Activated CD4-positive, alpha-beta memory T cell treated with anti-CD3 and anti-CD28 coated beads for 36 hours (primary cell): ENCODE measurements at places on chromosomes 11 and 22. TPM values are rescaled to one million over a fixed set of nuclear protein-coding genes. Genes with fewer than 3 reads are reported as not detected.

- H3K4me3 ChIP-seq, result no peak overlapping the region
- H3K4me1 ChIP-seq, result no peaks in the 10 kb centered on the region
- no peak for DNase-seq
- no peaks in the 10 kb centered on the region for H3K27me3 ChIP-seq
- H3K36me3 ChIP-seq, result no peaks in the 10 kb centered on the region
- H3K27ac ChIP-seq, result no peak overlapping the region
These were observed 5.0 kb upstream of the UBQLNL start for GRCh38 chr11:5521540-5521939.

CPT1B gene
- total RNA-seq, result 33.3 TPM

MMP7 gene
- not detected for total RNA-seq

DNA sequence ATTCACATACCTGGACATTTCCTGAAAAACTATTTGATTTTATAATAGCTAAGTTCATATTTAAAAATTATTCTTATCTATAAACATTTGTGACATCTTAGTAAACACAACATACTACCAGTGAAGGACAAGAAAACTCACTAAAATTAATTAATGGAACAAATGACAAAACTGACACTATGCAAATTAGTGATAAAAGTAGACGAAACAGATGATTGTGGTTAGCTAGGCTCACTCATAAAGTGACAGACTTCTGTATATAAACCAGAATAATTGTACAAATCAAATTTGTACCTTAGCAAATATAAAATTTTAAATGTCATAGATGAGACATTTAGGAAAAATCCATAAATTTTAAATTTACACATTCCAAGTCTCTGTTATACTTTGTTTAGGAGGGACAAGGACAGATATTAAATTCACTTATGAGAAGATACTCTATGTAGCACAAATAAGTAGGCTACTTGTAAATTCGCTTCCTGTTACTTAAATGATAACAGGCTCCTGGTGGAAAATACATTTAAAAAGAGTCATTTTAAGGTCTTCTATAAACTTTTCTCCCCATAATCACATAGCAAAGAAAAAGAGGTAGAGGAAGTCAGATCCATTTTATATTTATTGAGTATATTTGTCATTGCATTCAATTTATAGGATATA, 81.2 kb downstream of the KIF18A start:
- no peak overlapping the region for H3K27ac ChIP-seq
- H3K4me3 ChIP-seq, result no peak overlapping the region
- no peaks in the 10 kb centered on the region for H3K27me3 ChIP-seq
- DNase-seq, result no peak
- H3K4me1 ChIP-seq, result no peaks in the 10 kb centered on the region

DNA sequence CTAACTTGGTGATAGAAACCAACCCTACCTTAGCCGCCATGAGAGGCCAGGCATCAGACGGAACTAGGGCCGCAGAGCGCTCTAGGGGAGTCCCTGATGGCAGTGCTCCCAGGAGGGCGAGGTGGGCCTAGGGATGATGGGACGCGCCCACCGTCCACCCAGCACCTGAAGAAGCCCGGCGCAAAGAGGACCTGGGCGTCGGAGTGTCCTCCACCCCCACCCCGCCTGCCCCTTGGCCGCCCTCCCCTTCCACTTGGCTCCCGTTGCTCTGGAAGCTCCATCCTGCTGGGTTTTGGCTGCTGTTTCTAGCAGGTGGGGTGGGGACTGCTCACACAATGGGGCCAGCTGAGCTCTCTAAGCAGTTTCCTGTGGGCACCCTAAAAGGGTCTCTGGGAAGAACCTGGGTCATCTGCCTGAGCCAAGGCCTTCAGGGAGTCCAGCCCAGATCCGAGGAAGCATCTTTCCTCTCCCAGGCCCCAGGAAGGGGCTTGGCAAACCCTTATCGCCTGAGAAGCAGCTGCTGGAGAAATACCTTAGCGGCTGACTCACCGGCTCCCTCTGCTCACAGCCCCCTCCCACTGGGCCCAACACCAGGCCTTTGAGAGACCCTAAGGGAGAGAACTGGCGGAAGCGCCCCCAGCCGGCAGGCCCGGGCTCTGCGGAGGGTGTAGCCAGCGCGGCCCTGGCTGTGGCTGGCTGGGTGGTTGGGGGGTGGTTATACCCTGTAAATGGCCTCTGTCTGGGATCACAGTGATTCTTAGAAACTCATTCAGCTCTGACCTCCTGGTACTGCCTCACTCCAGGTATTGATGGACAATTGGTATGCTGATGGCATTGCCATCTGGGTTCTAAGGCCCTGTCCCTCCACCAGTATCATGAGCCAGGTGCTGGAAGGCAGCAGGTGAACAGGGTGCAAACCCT, 19.3 kb downstream of the CREB3L1 start:
- no peak for DNase-seq
- H3K27ac ChIP-seq, result no peak overlapping the region
- peaks cover 7% of the 10 kb centered on the region for H3K4me1 ChIP-seq
- H3K27me3 ChIP-seq, result peaks cover 15% of the 10 kb centered on the region

- peaks cover 10% of the 10 kb centered on the region for H3K4me1 ChIP-seq
- peaks cover 21% of the 10 kb centered on the region for H3K27me3 ChIP-seq
- no peak overlapping the region for H3K4me3 ChIP-seq
- H3K27ac ChIP-seq, result no peak overlapping the region
These were observed 3.7 kb downstream of the CST6 start for GRCh38 chr11:66015454-66015881.

RASL10A gene
- total RNA-seq, result 0.62 TPM

DNA sequence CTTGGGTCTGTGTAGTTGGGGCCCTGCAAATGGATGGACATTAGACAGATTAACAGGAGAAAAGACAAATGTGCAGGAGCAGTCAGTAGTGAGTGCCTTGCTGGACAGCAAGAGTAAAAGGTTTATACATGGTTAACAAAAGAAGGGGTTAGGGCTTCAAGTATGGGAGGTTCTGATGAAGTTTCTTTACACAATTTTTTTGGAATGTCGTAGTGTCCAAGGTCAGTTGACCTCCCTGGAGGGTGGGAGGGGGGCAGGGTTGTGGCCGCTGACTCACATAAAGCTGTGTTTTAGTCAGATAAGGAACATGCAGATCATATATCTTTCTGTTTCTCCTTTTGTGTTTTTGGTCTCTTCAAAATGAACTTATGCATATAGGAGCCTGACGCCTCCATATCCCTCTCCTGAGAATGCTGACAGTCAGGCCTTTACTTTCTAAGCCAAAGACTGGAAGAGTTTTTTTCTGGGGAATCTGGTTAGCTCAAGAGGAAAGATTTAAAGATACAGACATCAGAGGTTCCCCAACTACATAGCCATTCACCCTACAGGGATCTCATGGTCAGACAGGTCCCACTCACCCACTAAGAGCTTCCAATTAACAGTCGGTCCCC, 134.3 kb downstream of the NECTIN1 start:
- H3K4me1 ChIP-seq, result peaks cover 8% of the 10 kb centered on the region
- H3K27me3 ChIP-seq, result peaks cover 6% of the 10 kb centered on the region
- H3K27ac ChIP-seq, result no peak overlapping the region
- no peaks in the 10 kb centered on the region for H3K36me3 ChIP-seq

DNA sequence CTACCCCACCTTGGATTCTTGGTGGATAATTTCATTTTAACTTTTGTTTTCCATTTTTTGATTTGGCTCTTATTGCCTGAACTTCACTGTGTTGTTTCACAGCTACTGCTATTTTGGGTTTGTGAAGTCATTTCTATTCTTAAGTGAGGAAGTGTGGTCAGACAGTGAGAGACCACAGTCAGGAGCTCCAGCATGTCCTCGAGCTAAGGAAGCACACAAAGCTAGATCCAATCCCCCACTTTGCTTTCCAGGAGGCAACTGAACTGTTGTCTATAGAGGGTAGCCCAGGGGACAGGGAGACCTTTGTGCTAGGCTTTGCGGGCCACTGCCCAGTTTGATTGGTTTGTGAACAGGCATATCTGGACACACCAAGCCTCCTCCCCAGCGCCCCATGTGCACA, 251.8 kb upstream of the KIRREL3 start:
- no peak overlapping the region for H3K4me3 ChIP-seq
- H3K27me3 ChIP-seq, result no peaks in the 10 kb centered on the region
- H3K4me1 ChIP-seq, result no peaks in the 10 kb centered on the region
- H3K36me3 ChIP-seq, result no peaks in the 10 kb centered on the region
- no peak overlapping the region for H3K27ac ChIP-seq
- no peak for DNase-seq

- no peak overlapping the region for H3K4me3 ChIP-seq
- DNase-seq, result no peak
- no peaks in the 10 kb centered on the region for H3K36me3 ChIP-seq
- H3K4me1 ChIP-seq, result peaks cover 15% of the 10 kb centered on the region
- no peak overlapping the region for H3K27ac ChIP-seq
These were observed 9.2 kb upstream of the ALX4 start for GRCh38 chr11:44319170-44319551.

ABCC8 gene
- total RNA-seq, result not detected

TMEM121B gene
- not detected for total RNA-seq

DNA sequence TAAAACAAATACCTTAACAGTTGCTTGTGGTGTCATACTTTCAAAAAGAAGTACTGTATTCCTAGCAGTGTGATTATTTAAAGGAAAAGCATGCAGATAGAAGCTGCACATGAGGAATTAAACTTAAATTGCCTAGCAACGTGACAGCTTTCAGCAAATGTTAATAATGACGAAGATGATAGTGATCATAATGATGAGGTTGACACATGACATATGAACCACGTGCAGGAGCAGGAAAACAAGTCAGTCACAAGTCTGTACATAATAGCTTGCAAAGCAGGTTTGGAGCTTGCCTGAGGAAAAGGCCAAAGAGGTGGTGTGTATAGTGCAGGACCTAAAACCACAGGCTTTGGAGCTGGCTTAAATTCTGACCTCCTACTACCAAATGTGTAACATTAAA, 30.6 kb upstream of the PIK3C2A start:
- H3K27me3 ChIP-seq, result peaks cover 26% of the 10 kb centered on the region
- no peak overlapping the region for H3K4me3 ChIP-seq
- H3K4me1 ChIP-seq, result no peaks in the 10 kb centered on the region
- no peak for DNase-seq
- no peaks in the 10 kb centered on the region for H3K36me3 ChIP-seq

DNA sequence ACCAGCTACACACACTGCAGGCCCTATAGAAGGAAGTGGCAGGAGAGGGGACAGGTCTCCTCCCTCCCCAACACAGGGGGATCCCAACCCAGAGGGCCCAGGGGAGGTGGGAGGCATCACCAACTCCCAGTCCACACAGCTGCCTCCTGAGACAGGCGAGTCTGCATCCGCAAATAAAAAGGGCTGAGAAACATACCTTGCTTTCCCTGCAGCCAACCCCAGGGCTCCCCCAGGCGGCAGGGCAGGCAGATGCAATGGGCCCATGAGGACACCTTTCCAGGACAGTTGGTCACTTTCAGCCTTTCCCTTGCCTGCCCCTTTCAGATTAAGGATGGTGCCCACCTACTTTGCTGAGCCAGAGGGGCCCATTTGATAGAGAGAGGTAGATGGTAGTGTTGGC, 180.0 kb downstream of the BRD1 start:
- H3K27ac ChIP-seq, result no peak overlapping the region
- H3K4me1 ChIP-seq, result peaks cover 2% of the 10 kb centered on the region
- H3K36me3 ChIP-seq, result peaks cover 6% of the 10 kb centered on the region
- H3K4me3 ChIP-seq, result no peak overlapping the region
- no peaks in the 10 kb centered on the region for H3K27me3 ChIP-seq

- peaks cover 10% of the 10 kb centered on the region for H3K27me3 ChIP-seq
- H3K36me3 ChIP-seq, result no peaks in the 10 kb centered on the region
- no peak overlapping the region for H3K27ac ChIP-seq
- no peak for DNase-seq
- no peak overlapping the region for H3K4me3 ChIP-seq
These were observed 204.7 kb downstream of the ST3GAL4 start for GRCh38 chr11:126560221-126560620.

CDC42EP1 gene
- total RNA-seq, result 1.4 TPM

DNA sequence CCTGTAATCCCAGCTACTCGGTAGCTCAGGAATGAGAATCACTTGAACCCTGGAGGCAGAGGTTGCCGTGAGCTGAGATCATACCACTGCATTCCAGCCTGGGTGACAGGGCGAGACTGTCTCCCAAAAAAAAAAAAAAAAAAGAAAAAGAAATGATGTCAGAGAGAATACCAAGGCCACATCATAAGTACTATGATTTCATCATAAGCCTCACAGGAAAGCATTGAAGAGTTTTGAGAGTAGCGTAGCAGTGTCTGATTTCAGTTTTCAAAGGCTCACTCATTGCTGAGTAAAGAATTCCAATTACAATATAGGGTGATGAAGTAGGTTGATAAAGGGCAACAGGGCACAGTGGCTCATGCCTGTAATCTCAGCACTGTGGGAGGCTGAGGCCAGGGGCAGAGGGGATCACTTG, 88.8 kb downstream of the MRTFA start:
- no peaks in the 10 kb centered on the region for H3K27me3 ChIP-seq
- H3K27ac ChIP-seq, result no peak overlapping the region
- H3K4me3 ChIP-seq, result no peak overlapping the region
- peaks cover 19% of the 10 kb centered on the region for H3K36me3 ChIP-seq

GRCh38 chr11:95788921-95789505, 569 bp downstream of the FAM76B start:
- DNase-seq, result peak; percentile 41
- H3K36me3 ChIP-seq, result peaks cover 57% of the 10 kb centered on the region
- H3K27me3 ChIP-seq, result no peaks in the 10 kb centered on the region
- H3K4me3 ChIP-seq, result peak overlapping the region; percentile 95

GRCh38 chr22:40178417-40179409, 988 bp downstream of the TNRC6B start:
- peaks cover 60% of the 10 kb centered on the region for H3K4me1 ChIP-seq
- peak overlapping the region; percentile 92 for H3K27ac ChIP-seq
- peaks cover 6% of the 10 kb centered on the region for H3K36me3 ChIP-seq
- peak; percentile 59 for DNase-seq

MS4A6E gene
- total RNA-seq, result not detected

LIPT2 gene
- 3.0 TPM for total RNA-seq

DNA sequence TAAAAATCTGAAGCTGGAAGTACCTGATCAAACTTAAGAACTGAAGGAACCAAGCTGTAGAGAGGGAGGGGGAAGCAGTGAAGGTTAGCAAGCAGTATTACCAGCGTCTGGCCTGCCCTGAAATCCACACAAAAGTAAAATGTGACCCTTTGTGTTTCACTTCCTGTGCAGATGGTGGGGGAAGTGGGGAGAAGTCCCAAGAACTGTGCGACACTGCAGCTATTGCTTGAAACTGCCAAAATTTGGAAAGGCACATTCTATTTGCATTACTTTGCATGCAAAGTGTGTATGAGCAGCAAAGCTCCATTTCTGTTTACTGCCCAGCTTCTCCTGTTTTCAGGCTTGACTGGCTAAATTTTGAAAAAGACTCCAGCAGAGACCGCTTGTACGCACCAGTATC, 72.1 kb upstream of the BMAL1 start:
- no peaks in the 10 kb centered on the region for H3K27me3 ChIP-seq
- H3K4me1 ChIP-seq, result peaks cover 45% of the 10 kb centered on the region
- no peak overlapping the region for H3K4me3 ChIP-seq
- DNase-seq, result no peak

GRCh38 chr11:116828632-116829524, 829 bp upstream of the APOC3 start:
- no peak overlapping the region for H3K4me3 ChIP-seq
- H3K4me1 ChIP-seq, result no peaks in the 10 kb centered on the region
- no peak for DNase-seq
- no peaks in the 10 kb centered on the region for H3K27me3 ChIP-seq
